ENCODE measurements at places on chromosomes 4 and X. TPM values are rescaled to one million over a fixed set of nuclear protein-coding genes. Genes with fewer than 3 reads are reported as not detected.

BRS3 gene
- not detected for total RNA-seq

SMARCA5 gene
- total RNA-seq, result 53.6 TPM

SPINK2 gene
- not detected for total RNA-seq

MMRN1 gene
- 0.45 TPM for total RNA-seq

NXF2 gene
- not detected for total RNA-seq

CAMK2D gene
- total RNA-seq, result 378 TPM

KIF4A gene
- 2.7 TPM for total RNA-seq

TRPC3 gene
- total RNA-seq, result 0.45 TPM

HMGB2 gene
- 113 TPM for total RNA-seq

CA5B gene
- total RNA-seq, result 9.1 TPM

LNX1 gene
- 1.6 TPM for total RNA-seq

STIM2 gene
- 31.2 TPM for total RNA-seq

FREM3 gene
- not detected for total RNA-seq

XAGE1A gene
- not detected for total RNA-seq

KCND1 gene
- total RNA-seq, result 0.81 TPM

PRDM8 gene
- 7.8 TPM for total RNA-seq

TMEM144 gene
- total RNA-seq, result 8.3 TPM

FGFRL1 gene
- 14.1 TPM for total RNA-seq

HAND2 gene
- total RNA-seq, result 31.3 TPM

BTK gene
- total RNA-seq, result not detected

MGAT4D gene
- not detected for total RNA-seq

NHS gene
- 11.6 TPM for total RNA-seq

GSX2 gene
- not detected for total RNA-seq

SCRG1 gene
- 0.49 TPM for total RNA-seq

TCEAL6 gene
- not detected for total RNA-seq
